Bronchus fibroblast of lung (primary cell): ENCODE measurements at places on chromosomes 2 and 18. TPM values are rescaled to one million over a fixed set of nuclear protein-coding genes. Genes with fewer than 3 reads are reported as not detected.

The ASAP2 gene
- 13.4 and 17.8 TPM in 2 replicates for total RNA-seq

The TM4SF20 gene
- not detected in 2 replicates for total RNA-seq

The SYT4 gene
- not detected in 2 replicates for total RNA-seq

The IL1F10 gene
- total RNA-seq: not detected in 2 replicates

The CLIP4 gene
- 14.7 and 18.0 TPM in 2 replicates for total RNA-seq

The CYRIA gene
- 0.74 and 1.0 TPM in 2 replicates for total RNA-seq

The AGPS gene
- total RNA-seq: 27.8 and 33.8 TPM in 2 replicates

The PUS10 gene
- 3.7 and 7.1 TPM in 2 replicates for total RNA-seq

The AGAP1 gene
- total RNA-seq: 3.9 and 4.6 TPM in 2 replicates

The EPB41L3 gene
- 34.5 and 36.8 TPM in 2 replicates for total RNA-seq

The UCN gene
- total RNA-seq: 0.15 and 0.84 TPM in 2 replicates

The SERPINB11 gene
- not detected in 2 replicates for total RNA-seq

The ACAA2 gene
- total RNA-seq: 28.1 and 31.3 TPM in 2 replicates

The CABYR gene
- total RNA-seq: 6.7 and 7.6 TPM in 2 replicates

The BMP10 gene
- total RNA-seq: not detected in 2 replicates

The CD207 gene
- total RNA-seq: not detected in 2 replicates

The LRATD1 gene
- 1.0 and 1.3 TPM in 2 replicates for total RNA-seq
